ENCODE measurements at places on chromosomes 13 and 19. TPM values are rescaled to one million over a fixed set of nuclear protein-coding genes. Genes with fewer than 3 reads are reported as not detected.

VSIG10L gene
- 0.65 TPM for total RNA-seq

ZNF414 gene
- total RNA-seq, result 4.8 TPM

PEAK3 gene
- 0.75 TPM for total RNA-seq

PCSK4 gene
- 0.65 TPM for total RNA-seq

BEST2 gene
- not detected for total RNA-seq

GNG7 gene
- total RNA-seq, result 1.2 TPM

NANOS3 gene
- not detected for total RNA-seq

LIG4 gene
- 10.1 TPM for total RNA-seq

TGFB1 gene
- total RNA-seq, result 12.4 TPM

SIGLEC8 gene
- total RNA-seq, result 0.94 TPM

NALCN gene
- total RNA-seq, result under 0.01 TPM

GPR12 gene
- 0.16 TPM for total RNA-seq

TNFRSF19 gene
- 4.0 TPM for total RNA-seq

MUC16 gene
- not detected for total RNA-seq

S1PR4 gene
- total RNA-seq, result 0.49 TPM

GFY gene
- total RNA-seq, result not detected

LRRC25 gene
- 32.0 TPM for total RNA-seq

F10 gene
- total RNA-seq, result 33.0 TPM

CCNE1 gene
- 1.1 TPM for total RNA-seq

PDE4A gene
- 17.8 TPM for total RNA-seq

ZNF607 gene
- 2.9 TPM for total RNA-seq

CERS1 gene
- total RNA-seq, result not detected

ZNF93 gene
- total RNA-seq, result 5.5 TPM

FGF9 gene
- total RNA-seq, result 0.22 TPM

OR7C1 gene
- not detected for total RNA-seq

Measured in subcutaneous adipose tissue (tissue), 4 donors.